ENCODE measurements at places on chromosomes 4 and X.

GRCh38 chr4:110503270-110504083 is 27.5 kb downstream of the ENPEP start:
- no peak for DNase-seq

- peak; percentile 73 for DNase-seq
These were observed 13.1 kb upstream of the PRDM8 start for GRCh38 chr4:80184053-80184824.

- no peak for DNase-seq
These were observed 745 bp downstream of the SLC39A8 start for GRCh38 chr4:102344520-102344953.

GRCh38 chrX:107673933-107674479 is 45.7 kb downstream of the PRPS1 start:
- no peak for DNase-seq

DNA sequence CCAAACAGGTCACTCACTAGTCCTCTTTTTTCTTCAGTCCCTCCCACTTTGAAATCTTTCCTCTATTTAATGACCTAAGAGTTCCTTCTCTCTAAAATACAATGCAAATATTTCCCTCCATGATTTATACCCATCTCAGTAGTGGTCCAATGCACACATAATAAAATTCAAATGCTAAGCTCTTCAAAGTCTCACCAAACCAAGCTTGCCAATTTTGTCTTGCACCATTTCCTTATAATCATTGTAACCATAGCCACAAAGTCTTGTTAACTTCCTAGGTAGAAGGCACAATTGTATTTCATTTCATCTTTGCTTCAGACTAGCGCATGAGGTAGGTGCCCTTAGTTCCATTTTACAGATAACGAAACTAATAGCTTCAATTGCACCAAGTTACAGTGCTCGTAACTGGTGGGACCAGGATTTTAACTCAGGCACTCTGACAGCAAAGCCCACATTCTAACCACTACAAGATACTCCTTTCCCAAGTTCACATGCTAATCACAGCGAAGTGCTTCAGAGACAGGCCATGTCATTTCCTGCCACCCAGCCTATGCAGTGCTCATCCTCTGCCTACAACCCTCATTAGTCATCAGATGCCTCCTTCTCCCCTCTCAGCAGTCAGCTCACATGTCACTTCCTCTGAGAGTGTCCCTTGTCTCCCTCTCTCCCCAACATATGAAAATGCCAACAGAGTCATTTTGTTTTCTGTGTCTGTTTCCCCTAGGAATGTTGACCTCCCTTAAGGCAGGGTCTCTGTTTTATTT is 66.9 kb upstream of the PPARGC1A start:
- peak; percentile 5 for DNase-seq

DNA sequence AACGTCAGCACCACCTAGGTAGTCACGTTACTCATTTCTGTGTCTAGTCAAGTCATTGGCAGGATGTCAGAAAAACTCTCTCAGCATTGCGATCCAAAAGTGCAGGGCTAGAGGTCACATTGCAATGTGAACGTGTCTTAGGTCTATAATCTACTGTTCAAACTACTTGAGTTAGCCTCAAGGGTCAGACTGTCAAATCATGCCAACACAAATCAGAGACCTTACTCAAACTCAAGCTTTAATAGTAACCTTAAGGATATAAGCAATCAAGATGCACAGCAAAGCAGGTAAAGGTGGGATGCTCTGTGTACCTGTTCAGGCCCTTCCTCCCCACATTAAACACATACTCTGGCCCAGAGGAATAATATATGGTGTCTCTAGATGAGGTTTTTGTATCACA is 114.4 kb upstream of the NOCT start:
- DNase-seq: no peak

GRCh38 chr4:101670897-101671296 is 119.6 kb upstream of the BANK1 start:
- no peak for DNase-seq

DNA sequence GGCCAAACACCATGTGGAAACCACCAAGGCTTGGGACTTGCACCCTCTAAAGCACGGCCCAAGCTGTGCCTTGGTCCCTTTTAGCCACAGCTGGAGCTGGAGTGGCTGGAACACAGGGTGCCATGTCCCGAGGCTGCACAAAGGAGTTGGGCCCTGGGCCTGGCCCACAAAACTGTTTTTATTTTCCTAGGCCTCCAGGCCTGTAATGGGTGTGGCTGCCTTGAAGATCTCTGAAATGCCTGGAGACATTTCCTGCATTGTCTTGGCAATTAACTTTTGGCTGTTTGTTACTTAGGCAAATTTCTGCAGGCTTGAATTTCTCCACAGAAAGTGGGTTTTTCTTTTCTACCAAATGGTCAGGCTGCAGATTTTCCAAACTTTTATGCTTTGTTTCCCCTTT is 55.7 kb downstream of the IL15 start:
- DNase-seq: no peak

- no peak for DNase-seq
These were observed 34.6 kb downstream of the EFHC2 start for GRCh38 chrX:44308869-44309268.

DNA sequence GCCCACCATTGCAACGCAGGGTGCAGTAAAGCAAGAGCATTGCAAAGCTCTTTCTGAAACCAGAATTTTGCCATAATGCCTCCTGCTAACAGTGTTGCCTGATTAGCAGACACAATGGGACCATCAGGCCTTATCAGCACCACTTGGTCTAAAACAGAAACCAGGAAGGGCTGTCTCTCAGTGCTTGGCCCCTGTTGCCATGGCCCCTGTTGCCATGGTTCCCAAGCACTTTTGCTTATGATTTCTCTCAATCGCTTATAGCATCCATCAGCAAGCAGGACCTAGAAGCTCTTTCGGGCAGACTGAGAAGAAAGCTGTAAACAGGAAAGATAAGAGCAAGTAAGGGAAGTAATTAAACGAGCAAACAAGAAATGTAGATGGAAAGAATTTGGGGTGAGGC is 36.8 kb downstream of the RTL5 start:
- no peak for DNase-seq
